ENCODE measurements at places on chromosomes 16 and 17.

DNA sequence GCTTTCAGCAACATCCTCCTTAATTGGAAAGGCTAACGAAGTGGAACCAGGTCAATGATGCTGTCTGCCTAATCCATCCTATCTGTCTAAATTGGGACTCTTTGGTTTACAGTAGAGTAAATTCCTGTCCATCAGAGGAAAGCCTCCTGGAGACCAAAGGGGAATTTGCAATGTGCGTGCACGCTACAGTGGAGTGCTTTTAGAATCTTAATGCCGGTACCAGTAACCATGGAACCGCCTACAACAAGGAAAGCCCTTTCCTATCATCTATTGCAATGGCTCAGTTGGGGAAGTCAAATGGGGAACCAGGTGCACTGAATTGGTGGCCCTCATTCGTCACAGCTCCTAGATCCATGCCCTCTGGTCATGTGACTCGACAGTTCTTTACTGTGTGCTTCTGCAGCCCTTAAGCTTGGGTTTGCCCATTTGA lies 110.1 kb downstream of the XYLT1 start:
- DNase-seq = no peak

- DNase-seq = no peak
These were observed 47.2 kb downstream of the ABCC1 start for GRCh38 chr16:15996432-15997109.

DNA sequence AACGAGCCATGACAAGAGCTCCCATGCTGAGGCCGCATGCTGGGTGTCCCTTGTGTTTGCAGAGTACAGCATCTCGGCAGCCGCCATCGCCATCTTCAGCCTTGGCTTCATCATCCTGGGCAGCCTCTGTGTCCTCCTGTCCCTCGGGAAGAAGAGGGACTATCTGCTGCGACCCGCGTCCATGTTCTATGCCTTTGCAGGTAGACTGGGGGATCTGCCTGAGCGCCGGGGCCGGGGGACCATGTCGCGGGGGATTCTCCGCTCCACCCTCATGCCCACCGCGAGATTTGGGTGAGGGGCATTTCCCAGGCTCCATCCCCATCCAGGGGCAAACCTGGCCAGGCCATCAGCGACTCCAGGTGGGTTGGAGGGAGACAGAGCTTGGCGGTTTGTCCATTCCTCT lies 10.7 kb downstream of the CACNG1 start:
- DNase-seq = no peak

DNA sequence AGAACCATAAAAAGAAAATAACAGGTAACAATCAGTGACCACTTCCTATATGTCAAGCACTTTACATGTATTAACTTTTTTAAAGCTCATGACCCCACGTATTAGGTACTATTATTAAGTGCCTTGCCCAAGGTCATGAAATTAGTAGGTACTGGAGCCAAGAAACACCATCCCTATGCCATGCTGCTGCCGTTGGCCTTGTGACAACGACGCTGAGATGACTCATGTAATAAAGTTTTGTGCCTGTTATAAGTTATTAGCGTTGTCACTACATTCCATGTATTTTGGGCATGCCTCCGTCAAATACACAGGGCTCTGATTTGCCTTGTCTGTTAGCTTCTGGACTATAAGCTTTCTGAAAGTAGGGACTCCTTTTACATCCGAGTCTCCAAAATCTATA lies 1.4 kb downstream of the BBS2 start:
- DNase-seq = no peak

DNA sequence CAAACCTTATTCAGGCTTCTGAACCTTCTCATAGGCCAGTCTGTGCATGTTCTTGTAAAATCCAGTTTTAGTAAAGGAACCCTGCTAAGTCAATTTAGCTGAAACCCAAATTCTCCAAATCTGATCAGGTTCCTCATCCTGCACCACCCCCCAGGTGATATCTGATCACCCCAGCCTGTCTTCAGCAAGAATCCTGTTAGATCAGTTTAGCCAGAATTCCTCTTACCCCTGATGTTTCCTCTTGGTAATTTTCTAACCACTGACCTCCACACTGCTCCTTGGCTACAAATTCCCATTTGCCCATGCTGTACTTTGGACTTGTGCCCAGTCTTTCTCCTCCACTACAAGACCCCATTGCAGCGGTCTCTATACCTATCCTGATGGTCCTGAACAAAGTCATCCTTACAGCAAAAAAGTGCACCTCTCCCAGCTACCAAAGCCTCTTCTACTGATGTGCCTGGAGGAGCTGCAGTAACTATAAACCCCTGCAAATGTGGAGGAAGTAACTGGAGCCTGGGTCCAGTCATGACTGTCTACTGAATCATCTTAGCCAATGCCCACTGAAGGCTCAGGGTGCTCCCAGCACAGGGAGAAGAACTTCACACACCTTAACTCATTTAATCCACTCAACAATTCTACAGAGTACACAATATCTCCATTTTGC lies 23.8 kb downstream of the TEX14 start:
- no peak for DNase-seq

DNA sequence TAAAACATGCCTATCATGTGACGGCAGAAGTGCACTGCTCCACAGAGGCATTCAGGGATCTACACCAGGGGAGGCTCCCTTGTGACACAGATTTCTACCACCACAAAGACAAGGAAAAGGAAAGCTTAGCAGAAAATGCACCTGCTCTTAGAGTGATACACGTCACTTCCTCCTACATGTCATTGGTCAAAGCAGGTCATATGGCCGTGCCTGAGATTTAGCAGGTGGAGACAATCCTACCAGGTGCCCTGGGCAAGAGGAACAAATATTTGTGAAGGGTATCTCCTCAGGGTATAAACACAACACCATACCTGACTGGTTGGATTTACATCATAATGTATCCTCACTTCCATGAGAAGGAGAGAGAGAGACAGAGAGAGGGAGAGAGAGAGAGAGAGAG lies 362.1 kb downstream of the HS3ST4 start:
- no peak for DNase-seq

- DNase-seq = no peak
These were observed 314.1 kb upstream of the TNRC6C start for GRCh38 chr17:77644181-77645071.

GRCh38 chr17:17001076-17001777 lies 29.3 kb upstream of the TNFRSF13B start:
- no peak for DNase-seq

DNA sequence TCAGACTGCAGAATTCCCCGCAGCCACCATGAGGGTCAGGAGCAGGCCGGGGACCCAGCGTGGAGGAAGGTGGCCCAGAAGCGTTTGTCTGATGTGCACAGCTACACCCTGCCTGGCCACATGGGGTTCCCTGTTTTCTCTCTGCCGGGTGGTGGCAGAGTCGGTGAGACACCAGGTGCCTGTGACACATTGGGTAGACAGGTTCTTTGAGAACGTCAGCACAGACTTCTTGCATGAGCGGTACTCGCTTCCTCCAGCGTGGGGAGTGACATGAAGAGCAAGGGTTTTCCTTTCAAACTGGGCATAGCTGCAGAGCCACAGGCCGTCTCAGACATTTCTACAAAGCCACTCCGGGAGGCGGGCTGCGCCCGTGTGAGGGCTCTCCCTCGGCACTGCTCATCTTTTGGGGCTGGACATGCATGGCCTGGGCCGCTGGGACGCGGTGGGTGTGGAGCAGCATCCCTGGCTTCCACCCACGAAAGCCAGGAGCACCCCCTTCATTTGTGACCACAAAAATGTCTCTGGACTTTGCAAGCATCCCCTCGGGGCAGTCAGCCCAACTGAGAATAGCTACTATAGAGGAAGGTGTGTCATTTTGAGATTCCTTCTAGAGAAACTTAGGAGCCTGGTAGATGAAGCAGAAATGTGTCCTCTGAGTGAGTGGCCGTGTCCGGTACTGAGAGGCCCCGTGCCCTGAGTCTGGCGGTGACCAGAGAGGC lies 26.0 kb downstream of the NME3 start:
- no peak for DNase-seq

- peak; percentile 85 for DNase-seq
These were observed 9.6 kb downstream of the PIK3R6 start for GRCh38 chr17:8857919-8858318.

GRCh38 chr17:63881935-63882601 lies at the start of gene GH2:
GH2 (minus strand) TSS chr17:63881944; CDS start chr17:63881801, 143 bp downstream.
- DNase-seq = peak; percentile 65

DNA sequence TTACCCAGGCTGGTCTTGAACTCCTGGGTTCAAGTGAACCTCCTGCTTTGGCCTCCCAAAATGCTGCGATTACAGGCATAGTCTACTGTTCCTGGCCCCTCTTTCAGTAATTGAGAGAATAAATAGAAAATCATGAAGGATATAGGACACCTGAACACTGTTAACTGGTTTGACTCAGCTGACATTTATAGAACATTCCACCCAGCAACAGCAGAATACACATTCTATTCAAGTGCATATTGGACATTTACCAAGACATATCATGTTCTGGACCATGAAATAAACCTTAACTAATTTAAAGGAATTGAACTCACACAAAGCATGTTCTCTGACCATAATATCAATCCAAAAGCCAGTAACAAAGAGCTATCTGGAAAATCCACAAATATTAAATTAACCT lies 19.8 kb upstream of the BAIAP2 start:
- DNase-seq = no peak

DNA sequence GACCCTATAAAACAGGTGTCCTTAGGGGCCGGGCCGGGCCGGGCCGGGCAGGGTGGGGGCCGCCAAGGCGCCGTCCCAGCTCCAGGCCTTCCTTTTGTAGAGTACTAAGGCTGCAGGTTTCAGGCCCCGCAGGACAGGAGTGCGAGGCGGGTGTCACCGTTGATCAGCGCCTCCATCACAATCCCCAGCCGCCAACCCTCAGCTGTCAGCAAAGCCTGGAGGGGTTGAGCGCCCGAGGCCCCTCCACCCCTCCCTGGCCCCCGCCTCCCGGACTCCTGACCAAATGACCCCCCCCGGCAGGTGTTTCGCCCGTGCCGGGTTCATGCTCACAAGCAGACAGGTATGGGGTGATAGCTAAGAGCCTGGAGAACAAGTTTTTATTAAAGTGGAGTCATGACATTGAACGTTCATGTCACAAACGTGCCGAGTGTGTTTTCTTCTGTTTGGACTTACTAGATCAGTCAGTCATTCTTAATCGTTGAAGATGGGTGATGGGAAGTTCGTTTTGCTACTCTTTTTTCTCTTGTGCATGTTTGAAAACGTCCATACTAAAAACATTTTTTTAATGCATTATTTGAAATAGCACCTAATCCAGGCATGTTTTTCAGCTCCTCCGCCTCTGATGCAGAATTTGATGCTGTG lies 534 bp downstream of the ARL2BP start:
- peak; percentile 16 for DNase-seq

- DNase-seq = no peak
These were observed 76.3 kb upstream of the HAS3 start for GRCh38 chr16:69029121-69029520.

DNA sequence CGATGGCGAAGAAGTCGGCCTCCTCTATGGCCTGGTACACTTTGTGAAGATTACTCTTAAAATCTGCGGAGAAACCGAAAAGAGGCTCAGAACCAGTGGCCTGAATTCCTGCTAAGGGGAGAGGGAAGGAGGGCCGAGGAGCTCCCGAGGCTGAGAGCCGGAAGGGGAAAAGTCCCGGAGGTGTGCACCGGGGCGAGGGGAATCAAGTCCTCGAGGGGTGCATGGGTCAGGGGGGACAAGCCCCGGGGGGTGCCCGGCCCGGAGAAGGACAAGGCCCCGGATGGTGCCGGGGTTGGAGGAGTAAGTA lies 495 bp downstream of the PARN start:
- DNase-seq = peak; percentile 24

DNA sequence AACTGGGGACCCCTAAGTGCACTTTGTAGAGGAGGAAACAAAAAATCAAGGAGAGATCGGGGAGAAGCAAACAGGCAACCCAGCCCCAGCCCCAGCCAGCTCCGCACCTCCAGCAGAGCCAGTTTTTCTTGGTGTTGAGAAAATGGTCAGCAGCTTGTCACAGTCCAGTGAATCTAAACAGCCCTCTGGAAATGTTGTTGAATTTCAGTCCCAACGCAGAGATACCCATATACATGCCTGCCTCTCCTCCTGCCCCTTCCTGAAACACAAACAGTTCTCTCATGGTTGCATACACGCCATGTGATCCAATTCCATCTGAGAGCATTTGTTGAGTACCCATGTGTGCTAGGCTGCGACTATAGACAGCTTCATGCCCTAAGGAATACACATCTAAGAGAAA lies 42.4 kb upstream of the LHX1 start:
- DNase-seq = no peak

- DNase-seq = no peak
These were observed 136.4 kb downstream of the NPIPB5 start for GRCh38 chr16:22646948-22647556.

DNA sequence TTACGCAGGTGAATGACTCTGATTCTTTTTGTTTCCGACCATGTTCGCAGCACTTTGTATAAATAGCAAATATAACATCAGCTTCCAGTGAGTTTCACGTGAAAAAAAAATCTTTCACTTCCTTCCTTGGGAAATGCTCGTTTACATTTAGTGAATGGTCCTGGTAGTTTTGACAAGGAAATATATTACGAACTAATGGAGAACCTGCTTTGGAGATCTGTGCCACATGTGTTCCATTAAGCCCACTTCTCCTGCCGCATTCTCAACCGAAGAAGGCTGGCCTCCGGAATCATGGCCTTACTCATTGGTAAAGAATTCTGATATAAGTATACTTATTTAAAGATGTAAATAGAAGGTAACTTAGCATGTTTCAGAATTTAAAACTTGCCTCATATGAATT lies 3.6 kb downstream of the CRAMP1 start:
- DNase-seq = no peak

GRCh38 chr16:52757746-52758472 lies 211.0 kb upstream of the TOX3 start:
- no peak for DNase-seq

GRCh38 chr16:66175636-66176035 lies 190.9 kb upstream of the CDH5 start:
- no peak for DNase-seq

DNA sequence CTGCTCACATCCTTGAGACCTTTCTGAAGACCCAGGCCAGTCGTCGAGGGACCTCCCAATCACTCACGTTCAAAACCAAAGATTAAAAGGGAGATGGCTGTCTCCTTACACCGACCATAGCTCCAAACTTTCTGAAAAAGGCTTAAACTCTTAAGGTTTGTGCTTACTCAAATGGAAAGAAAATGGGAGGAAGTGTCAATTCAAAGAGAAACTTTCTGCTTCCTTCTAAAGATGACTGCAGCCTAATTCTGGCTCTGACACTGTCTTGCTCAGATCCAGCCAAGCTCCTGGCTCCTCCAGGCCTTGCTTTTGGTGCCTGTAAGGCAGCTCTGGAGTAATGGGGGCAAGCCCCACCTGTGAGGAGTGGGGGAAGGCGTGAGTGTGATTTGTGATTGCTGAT lies 54.9 kb upstream of the WSB1 start:
- DNase-seq = peak; percentile 86

Data from activated CD4-positive, alpha-beta T cell treated with anti-CD3 and anti-CD28 coated beads, Interleukin-2, amount 50 U/mL, for 16 hours (primary cell).